NCI-H187 treated with DMSO at 0.1 percent for 48 hours (cell line): ENCODE measurements at places on chromosomes 1 and 21.

- no peak for DNase-seq
Measured at GRCh38 chr1:89632657-89633247, at the start of gene LRRC8C. TSS of gene LRRC8C (plus strand) at chr1:89633120. CDS start at chr1:89686474, 53,354 bp downstream.

- DNase-seq: no peak
Measured at GRCh38 chr1:3553166-3553939, 58.0 kb downstream of the MEGF6 start.

GRCh38 chr1:154760469-154760933, 109.6 kb downstream of the KCNN3 start:
- no peak for DNase-seq

GRCh38 chr1:115135681-115136080, 46.4 kb upstream of the TSPAN2 start:
- no peak for DNase-seq

DNA sequence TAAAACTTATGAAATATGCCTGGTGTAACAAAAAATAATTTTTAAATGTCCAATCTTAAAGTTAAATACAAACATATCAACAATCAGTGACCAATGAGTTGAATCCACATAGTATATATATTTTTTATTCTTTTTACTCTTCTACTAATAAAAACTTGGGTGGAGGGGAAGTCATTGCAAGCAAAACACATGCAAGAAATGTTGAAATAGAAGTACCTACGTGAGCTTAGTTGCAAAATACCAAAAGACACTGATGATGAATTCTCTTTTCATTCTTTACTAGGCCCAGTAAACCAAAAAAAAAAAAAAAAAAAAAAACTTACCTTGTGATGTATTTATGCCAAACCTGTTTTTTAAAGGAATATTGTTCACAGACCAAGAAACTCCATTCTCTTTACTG, 26.4 kb upstream of the PLA2G4A start:
- DNase-seq: no peak

- no peak for DNase-seq
Measured at GRCh38 chr1:67184838-67185421, 18.7 kb downstream of the IL23R start.

DNA sequence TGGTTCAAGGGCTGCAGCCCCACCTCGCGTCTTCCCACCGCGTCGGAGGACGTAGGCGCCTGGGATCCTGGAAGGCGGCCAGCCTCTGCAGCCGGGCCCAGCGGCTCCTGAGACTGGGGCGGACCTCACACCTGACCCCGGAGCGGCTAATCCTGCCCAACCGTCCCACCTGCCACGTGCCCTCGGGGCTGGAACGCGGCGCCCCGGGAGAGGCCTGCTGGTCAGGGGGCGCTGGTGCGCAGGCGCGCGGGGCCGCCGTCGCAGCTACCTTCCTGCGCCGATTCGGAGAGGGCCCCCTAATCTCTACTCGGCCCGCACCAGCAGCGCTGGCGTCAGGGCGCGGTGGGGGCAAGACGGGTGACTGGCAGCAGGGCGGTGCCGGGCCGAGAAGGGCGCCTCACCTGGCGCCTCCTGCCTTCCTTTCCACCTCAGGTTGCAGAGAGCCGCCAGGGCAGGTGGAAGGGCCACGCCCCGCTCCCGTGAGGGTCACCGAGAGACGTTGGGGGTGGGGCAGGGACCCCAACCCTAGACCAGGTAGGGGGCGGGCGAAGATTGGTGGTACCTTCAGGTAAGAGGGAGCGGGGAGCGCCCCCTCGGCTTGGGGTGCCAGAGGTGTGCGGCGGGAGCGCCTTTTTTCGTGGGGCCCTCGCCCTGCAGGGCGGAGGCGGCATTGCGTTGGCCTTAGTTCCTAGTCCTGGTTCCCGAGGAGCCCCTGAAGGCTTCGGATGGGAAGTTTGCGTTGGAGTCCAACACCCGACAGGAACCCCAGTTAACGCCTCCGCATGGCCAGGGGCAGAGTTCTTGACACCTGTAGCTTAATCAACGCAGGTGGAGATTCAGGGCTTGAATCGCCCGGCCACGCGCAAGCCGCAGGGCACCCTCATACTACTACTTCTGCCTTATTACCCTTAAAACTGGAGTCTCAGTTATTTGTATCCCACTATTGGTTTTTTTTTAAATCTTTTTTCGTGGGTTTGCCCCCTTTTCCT, at the start of gene TDRD5:
Gene TDRD5 (plus strand): TSS at position 241 of the 989 bp plus-strand sequence. CDS start 784 bp downstream, outside the sequence.
- no peak for DNase-seq

DNA sequence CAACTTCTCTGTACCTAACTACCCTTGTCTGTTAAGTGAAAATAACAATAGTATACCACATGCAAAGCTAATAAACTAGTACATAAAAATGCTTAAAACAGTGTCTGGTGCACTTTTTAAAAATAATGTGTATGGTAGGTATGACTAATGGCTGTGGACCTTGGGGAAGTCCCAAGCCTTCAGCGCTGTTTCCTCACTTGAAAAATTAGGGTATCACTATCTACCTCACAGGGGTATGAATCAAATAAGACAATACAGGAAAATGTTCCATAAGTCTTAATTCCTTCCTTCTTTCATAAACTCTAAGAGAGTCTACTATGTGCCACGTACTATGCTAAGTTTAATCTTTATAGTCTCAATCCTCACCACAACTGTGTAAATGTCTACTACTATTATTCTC, 32.0 kb downstream of the EGLN1 start:
- DNase-seq: no peak

- no peak for DNase-seq
Measured at GRCh38 chr1:230972855-230973271, 5.8 kb downstream of the TTC13 start.

GRCh38 chr1:25541889-25542658, 1.3 kb upstream of the LDLRAP1 start:
- DNase-seq: no peak

- DNase-seq: no peak
Measured at GRCh38 chr1:53715478-53715877, 23.5 kb downstream of the GLIS1 start.

DNA sequence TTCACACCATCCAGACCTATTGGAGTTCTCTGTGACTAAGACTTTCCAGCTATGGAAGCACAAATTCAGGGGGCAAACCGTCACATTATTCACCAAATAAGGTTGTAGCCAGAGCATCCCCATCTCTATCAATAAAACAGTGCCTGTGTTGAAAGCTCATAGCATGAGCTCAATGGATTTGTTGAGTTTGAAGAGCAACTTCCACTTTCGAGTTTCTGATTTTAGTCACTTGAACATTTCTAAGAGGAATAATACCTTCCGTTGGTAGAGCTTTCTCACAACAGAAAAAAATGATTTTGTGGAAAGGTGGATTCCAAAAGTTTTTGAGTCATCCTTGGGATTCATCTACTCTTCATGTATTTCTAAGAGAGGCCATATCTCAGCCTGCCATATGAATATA, 13.0 kb upstream of the ELAVL4 start:
- DNase-seq: no peak

DNA sequence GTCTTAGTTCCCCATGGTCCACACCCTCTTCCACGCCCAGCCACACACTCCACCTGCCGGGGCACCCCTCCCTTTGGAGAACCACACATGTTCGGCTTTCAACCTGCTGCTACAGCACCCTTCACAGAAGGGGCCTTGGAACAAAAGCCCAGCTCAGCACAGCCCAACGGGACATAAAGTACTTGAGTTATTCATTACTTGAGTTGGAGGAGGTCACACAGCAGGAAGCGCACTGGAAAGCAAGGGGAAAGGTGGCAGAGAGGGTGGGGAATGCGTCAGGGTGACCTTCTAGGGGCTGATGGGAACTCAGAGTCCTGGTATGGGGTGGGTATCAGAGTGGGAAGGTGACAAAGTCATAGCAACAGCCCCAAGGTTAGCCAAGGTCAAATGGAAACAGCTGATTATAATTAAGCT, 3.0 kb upstream of the ATP1B1 start:
- peak; percentile 90 for DNase-seq

DNA sequence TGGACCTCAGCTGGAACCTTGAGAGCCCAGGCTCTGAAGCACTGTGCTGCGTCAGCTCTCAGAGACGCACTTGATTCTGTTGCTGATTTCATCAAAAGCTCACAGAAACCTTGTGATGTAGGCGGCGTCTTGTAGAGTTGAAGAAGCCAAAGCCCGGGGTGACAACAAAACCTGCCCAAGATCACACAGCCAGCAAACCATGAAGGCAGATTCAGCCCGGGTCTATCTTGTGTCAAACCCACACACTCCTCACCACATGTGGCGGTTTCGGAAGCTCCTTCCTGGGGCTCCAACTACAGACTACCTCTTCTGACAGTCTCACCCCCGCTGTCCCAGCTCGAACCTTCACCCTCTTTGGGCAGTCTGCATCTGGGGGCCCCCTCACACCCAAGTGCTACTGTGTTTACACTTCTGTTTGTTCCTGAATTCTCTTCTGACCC, 50.4 kb downstream of the TENT5C start:
- no peak for DNase-seq

DNA sequence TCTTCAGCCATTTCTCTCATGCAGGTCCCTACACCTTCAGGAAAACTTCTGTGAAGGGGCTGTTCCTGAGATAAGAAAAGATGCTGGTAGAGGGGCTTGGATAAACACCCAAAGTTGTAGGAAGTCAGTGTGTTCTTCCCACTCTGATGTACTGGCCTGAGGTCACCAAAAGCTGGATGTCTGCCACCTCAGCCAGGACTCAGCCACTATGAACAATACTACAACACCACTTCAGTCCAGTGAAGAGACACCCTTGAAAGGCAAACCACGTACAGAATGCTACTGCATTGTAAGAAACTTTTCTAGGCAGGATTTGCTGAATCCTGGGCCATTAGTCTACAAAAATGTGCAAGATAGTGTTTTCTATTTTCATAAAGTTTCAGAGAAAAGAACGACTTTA, 2.4 kb downstream of the PTPN14 start:
- no peak for DNase-seq

DNA sequence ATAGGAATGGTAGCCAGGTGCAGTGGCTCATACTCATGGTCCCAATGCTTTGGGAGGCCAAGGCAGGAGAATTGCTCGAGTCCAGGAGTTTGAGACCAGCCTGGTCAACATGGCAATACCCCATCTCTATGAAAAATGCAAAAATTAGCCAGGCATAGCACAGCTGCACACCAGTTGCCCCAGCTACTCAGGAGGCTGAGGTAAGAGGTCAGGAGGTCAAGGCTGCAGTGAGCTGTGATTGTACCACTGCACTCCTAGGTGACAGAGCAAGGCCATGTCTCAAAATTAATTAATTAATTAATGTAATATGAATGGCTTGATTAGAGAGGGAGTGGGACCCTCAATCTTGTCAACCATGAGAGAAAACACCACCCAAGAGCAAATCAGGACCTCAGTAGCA, 198.7 kb upstream of the DUSP10 start:
- no peak for DNase-seq

GRCh38 chr1:59317343-59317742, 20.4 kb downstream of the FGGY start:
- DNase-seq: no peak

- DNase-seq: no peak
Measured at GRCh38 chr1:226378071-226378470, 29.8 kb downstream of the PARP1 start.

- no peak for DNase-seq
Measured at GRCh38 chr1:163875927-163876320, 554.2 kb downstream of the NUF2 start.

GRCh38 chr1:118275472-118276115, 90.6 kb upstream of the SPAG17 start:
- no peak for DNase-seq

- no peak for DNase-seq
Measured at GRCh38 chr1:206793620-206794019, 21.3 kb upstream of the IL10 start.

DNA sequence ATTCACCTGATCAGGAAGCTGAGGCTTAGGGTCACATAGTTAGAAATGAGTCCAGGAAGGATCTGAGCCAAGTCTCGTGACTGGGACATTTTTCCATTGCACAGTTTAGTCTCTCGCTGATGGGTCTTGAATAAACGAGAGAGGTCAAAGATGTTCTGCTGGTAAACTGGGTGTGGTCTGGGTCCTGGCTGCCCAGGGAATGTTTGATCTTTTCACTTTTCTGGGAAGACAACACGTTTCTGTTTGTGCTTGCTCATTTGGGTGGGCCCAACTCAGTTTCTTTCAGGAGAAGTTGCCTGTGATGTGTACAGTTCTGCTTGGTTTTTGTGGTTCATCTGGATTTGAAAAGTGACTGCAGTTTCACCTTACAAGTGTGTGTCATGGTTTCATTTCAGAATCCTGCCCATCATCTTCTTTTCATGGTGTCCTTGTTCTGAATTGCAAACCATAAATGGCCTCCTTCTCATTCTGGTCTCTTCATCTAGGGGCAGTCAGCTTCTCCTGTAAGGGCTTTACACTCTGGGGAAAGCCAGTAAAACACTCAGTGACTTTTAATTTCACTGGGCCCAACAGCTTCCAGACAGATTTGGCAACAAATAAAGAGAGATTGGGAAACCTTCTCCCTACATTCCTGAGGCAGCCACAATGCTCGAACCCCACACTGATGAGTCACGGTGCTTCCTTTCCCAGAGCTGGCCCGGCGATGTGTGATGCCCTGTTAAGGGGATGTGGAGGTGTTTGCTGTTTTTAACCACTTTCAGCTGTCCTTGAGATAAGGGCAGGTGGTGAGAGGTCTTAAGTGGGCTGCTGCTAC, 7.2 kb upstream of the TACSTD2 start:
- DNase-seq: no peak

DNA sequence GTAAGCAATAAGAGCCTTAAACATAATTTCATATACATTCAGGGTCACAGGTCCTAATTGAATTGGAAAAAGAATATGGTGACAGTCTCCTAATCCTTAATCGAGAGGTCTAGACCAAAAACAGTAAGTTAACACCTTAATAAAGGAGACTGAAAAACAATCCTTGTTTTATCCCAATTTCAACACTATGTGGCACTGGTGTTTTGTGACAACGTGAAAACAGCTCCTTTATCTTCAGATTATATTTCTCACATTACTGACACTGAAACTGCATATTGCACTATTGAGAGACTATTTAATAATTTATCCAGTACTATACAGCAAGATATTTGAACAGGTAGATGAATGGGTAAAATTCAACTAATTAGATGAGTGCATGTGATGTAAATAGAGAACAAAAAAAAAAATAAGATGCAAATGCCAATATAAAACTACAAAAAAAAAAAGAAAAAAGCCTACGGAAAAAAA, 34.1 kb downstream of the TP53BP2 start:
- DNase-seq: no peak

DNA sequence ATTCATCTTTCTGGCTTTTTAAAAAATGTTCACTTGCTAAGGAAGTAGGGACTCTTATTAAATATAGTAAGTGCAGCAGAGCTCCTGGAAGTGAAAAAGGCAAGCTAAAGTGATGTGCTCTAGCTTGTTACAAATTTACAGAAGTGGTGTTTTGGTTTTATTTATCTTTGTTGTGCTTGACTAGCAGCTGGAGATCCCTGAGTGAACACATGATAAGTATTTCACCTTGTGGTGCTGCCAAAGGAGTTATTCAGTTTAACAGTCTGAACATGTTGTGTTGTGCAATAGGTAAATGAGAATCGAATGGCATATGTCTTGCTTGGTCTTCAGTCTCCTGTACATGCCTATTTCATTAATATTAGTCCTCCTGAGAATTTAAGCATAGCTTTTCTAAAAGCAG, 315.7 kb downstream of the TPR start:
- DNase-seq: peak; percentile 57

- DNase-seq: no peak
Measured at GRCh38 chr1:241177660-241178059, 179.3 kb downstream of the RGS7 start.
